Progenitor cell of endocrine pancreas (in vitro differentiated cells): ENCODE measurements at places on chromosomes 12 and 14.
A peak's percentile ranks its signal among the peaks of the same experiment; 100 is the strongest.

DNA sequence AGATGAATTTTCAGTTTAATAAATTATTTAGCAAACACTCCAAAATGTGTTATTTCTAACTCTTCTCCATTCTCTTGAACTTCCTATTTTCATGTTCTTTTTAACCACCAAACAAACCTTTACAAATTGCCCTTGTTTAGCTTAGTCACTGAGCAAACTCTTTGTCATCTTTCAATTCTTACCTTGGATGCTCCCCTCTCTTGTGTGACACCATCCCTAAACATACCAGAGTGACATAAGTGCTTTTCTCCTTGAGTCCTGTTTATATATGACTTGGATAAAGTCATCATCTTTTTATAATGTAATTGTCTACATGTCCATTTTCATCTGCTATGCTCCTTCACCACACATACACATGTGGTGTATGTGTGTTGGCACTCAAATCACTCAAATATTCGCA lies 3.4 kb upstream of the TMEM19 start:
- DNase-seq, result no peak

GRCh38 chr14:60839057-60839456 lies 104.5 kb downstream of the MNAT1 start:
- no peak for DNase-seq

DNA sequence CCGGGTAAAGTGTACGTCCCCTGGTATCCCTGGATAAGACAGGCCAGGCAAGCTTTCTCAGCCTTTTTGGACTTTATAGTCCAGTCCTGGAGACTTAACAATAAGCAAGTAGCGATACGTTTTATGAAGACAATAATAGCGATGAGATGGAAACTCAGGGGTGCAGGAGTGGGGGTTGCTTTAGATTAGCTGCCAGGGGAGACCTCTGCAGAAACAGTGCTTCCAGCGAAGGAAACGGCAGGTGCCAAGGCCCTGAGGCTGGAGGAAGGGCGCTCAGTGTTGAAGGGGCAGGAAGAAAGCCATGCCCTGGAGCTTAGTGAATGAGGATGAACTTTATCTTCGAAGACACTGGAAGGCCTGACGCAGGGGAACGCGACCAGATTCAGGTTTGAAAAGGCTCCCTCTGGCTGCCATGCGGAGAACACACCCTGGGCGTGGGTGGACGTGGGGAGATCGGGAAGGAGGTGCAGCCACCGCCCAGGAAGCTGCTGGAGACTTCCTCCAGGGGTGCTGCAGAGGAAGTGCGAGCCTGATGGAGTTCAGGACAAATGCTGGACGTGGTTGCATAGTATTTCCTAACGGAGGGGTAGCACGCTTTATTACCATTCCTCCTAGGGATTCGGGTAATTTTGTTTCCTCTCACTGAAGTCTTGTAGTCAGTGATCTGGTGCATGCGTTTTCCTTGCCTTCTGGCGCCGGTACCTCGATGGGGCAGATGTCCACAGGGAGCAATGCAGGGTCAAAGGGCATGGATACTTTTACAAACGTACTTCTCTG lies 26.1 kb upstream of the UBC start:
- peak; percentile 67 for DNase-seq

GRCh38 chr12:9977916-9978315 lies 6.7 kb downstream of the CLEC12A start:
- DNase-seq, result no peak

GRCh38 chr12:20360407-20360806 lies 7.9 kb upstream of the PDE3A start:
- DNase-seq, result no peak

DNA sequence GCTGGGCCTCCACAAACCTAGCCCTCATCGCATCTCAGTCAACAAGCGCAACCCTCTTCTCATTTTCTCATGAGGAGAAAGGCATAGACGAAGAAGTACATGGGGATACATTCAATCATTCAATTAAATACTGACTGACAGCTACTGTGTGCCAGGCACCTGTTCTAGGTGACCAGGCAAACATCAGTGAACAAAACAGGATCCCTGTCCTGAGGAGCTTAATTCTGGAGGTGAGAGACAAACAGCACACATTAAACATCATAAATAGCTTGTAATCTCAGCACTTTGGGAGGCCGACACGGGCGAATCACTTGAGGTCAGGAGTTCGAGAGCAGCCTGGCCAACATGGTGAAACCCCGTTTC lies 362 bp upstream of the ACYP1 start:
- no peak for DNase-seq

DNA sequence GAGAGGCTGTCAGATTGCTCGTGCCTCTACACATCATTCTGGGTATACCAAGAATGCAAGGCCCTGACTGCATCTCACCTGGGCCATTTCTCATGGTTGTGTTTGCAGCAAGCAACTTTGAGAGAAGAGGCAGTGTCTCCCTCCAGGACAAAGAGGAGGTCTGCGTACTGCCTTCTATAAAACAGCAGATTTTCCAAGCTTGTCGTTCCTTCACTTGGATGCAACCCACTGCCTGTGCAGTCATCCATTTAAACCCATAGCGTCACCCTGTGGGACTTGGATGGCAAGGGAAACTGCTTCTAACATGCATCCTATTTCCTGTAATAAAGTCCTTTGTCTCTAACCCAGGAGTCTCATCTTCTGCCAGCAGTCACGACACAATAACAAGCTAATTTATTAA lies 1.3 kb downstream of the POMT2 start:
- no peak for DNase-seq

- no peak for DNase-seq
Measured at GRCh38 chr12:122527478-122527944, 462 bp downstream of the KNTC1 start.

DNA sequence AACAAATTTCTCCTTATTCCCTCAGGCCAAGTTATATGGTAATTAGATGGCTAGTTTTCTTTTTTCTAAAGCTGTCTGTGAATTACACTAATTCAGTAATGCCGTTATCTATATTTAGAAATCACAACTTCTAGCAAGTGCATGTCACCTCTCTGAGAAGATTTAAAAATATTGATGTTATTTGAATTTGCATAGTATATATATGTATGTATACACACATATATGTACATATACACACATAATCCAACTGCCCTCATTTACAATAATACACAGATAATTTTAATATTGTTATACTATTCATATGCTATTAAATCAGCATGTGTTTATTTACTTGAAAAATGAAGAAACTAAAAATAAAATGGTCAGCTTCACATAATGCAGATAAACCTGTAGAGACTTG lies 563.9 kb downstream of the SLC16A7 start:
- DNase-seq, result no peak

DNA sequence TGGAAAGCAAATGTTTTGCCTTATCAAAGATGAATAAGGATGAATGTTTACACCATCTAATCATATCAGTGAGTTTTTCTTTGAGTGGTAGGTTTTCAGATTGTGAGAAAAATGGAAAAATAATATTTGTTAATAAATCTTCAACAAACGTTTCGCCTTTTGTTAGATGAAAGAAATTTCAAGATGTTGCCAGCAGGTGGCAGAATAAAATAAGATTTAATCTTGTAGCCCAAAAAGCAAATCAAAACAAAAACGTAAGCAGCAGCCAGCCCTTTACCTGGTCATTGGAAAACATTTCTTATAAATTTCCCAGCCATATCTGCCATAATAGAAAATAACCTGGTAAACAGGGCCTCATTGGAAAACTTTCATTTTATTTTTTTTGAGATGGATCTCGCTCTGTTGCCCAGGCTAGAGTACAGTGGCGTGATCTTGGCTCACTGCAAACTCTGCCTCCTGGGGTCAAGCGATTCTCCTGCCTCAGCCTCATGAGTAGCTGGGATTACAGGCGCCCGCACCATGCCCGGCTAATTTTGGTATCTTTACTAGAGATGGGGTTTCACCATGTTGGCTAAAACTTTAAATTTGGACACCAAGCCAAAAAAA lies 15.4 kb upstream of the TMEM120B start:
- no peak for DNase-seq

GRCh38 chr12:77521508-77522115 lies 309.1 kb upstream of the NAV3 start:
- DNase-seq, result no peak

DNA sequence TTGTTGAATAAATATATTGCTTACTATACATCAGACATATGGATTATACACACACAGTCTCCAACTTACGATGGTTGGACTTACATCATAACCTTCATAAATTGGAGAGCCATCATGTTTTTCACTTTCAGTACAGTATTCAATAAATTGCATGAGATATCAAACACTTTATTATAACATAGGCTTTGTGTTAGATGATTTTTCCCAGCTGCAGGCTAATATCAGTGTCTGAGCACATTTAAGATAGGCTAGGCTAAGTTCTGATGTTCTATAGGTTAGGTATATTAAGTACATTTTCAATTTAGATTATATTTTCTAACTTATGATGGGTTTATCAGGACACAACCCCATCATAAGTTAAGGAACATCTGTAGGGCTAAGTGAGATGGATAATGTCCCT lies 17.9 kb upstream of the KRR1 start:
- DNase-seq, result no peak

DNA sequence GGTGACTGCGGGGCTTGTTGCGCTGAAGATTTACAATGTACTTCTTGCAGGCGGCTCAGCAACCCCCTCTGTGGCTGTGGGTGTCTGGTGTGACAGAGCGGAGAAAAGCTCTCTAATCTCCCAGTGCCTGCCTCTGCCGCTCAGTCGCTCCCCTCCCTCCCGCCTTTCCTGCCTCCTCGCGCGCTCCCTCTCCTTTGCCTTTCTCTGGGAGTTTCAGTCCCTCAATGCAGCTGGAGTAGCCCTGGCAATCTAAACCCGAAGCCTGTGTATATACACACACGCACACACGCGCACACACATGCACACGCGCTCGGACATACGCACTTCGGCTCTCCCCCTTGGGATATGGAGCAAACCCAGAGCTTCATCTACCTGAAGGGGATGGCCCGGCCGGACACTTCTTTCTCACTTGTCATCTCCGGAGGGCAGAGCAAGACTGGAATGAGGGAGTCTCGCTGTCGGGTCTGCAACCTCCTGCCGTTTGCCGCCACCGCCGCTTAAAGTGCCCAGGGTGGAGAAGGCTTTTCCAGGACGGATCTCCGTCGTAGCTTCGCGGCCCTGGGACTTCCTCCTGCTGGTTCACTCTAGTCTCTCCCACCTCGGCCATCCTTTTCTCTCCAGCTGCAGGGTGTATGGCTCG lies 599 bp upstream of the TRHDE start:
- peak; percentile 33 for DNase-seq

DNA sequence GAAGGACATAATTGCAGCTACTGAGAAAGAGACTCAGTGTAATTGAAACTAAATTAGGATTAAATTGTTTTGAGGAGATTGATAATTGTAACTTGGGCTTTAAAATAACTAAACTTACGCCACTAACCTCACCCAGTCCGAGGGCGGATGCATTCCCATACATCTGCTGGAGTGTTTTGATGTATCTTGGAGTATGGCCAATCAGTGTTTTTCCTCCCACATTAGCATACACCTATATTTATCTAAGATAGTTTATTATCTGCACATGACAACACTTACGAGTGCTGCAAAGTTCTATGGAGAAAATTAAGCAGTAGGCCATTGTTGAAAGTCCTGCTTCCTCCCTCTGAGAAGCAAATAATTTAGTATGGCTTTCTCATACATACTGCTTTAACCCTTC lies 184.7 kb upstream of the PLEKHG7 start:
- no peak for DNase-seq

DNA sequence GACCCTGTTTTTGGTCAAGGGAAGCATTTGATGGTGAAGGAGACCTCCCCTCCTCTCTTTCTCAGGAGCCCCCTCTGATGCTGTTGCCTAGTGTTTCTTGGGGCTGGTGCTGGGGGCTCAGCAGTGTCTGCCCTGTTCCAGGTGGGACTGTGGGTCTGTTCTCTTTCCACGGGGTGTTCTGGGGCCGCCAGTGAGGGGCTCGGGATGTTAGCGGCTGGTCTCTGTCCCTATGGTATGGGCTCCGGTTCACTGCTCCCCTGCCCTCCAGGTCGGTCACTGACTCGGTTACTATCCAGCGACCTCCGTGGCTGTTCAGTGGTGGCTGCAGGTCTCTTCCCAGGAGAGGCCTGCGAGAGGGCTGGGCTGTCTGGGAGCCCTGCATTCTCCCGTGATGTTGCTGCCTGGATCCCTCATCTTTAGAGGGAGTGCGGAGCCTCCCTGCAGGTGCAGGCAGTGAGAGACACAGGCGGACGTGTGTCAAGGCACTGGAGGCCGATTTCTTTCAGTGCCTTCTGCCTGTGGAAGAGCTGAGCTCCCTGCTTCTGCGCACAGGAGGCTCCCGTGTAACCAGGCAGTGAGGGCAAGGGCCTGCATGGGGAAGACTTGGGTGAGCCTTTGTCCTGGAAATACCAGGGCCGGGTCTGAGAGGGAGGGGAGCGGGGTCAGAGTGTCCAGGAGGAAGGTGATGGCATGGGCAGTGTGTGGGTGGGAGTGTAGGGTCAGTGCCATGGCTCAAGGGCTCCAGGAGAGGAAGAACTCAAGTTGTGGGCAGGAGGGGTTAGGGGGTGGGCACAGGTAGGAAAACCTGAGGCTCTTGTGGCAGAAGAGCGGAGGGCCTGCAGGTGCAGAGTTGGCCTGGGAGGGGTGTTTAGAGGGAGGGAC lies 362.6 kb downstream of the TMEM121 start:
- DNase-seq, result no peak

GRCh38 chr12:53483979-53484377 lies 15.3 kb downstream of the MAP3K12 start:
- no peak for DNase-seq

- DNase-seq, result no peak
Measured at GRCh38 chr14:24701062-24701461, 67.1 kb upstream of the GZMB start.

GRCh38 chr12:87136330-87136976 lies 880.3 kb upstream of the MGAT4C start:
- no peak for DNase-seq

DNA sequence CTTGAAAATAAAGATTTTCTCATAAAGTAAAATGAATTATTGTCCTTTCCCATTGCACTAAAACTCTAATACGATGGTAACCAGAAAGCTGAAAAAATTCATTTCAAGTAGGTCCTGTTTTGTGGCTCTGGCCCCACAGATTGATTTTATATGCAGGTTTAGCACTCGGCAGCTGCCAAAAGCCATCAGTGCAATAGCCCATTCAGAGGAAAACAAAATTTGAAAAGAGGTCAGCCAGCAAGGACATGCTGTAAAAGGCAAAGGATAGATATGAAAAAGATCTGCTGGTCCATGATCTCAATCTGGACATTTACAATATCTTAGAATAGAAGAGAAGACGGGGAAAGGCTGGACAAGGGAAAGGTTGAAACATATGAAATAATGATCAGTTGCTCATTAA lies 414.8 kb upstream of the NOVA1 start:
- DNase-seq, result no peak

DNA sequence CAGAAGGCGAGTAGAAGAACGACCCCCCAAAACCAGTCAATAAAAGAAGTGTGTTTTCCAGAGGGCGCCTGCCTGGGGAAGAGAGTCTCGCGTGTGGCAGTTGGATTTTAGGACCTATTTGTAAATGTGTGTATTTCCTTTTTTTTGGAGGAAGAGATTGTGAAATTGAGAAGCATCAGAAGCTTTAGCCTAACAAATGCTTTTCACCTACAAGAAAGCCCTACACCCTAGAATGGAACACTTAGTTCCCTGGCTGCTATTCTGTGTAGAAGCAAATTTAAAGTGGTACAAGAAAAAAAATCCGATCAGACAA lies 1.3 kb downstream of the RCOR1 start:
- DNase-seq, result no peak

- no peak for DNase-seq
Measured at GRCh38 chr12:113996026-113996425, 29.9 kb upstream of the RBM19 start.

GRCh38 chr12:32897687-32898573 lies 1.4 kb upstream of the PKP2 start:
- no peak for DNase-seq
